ENCODE measurements at places on chromosomes 2 and 18. TPM values are rescaled to one million over a fixed set of nuclear protein-coding genes. Genes with fewer than 3 reads are reported as not detected.
A peak's percentile ranks its signal among the peaks of the same experiment; 100 is the strongest.

DOK6 gene
- not detected for total RNA-seq

CNTNAP5 gene
- total RNA-seq = not detected

DNA sequence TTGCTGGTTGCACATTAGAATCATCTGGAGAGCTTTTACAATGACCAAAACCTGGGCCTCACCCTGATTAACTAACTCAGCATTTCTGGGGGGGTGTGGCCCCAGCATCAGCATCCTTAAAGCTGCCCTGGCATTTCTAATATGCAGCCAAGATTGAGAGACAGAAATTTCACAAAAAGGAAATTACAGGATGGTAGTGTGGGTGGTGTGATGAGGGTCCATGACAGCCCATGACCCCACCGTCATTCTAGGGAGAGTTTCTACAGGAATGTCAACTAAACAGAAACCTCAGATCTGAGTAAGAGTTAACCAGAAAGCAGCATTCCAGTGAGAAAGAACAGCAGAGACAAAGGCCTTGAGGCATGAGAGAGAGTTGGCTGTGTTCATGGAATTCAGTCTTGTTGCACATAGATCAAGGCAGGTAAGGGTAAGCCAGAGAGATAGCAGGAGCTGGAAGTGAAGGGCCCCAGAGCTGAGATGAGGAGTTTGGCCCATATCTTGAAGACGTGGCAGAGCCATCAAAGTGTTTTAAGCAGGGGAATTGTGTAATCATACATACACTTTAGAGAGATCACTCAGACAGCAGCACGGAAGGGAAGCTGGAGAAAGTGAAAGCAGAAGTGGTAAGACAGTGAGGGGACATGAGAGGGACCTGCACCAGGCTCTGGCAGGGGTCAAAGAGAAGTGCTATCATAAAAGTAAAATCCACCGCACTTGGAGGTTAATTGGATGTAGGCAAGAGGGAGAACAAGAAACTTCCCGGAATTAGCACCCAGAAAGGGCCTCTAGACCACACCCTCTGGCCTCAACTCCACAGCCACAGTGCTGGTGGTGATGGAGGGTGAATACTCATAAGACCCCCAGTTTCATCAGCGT is 7.8 kb upstream of the TRABD2A start:
- no peaks in the 10 kb centered on the region for H3K36me3 ChIP-seq
- DNase-seq = peak; percentile 84
- peaks cover 53% of the 10 kb centered on the region for H3K4me1 ChIP-seq
- H3K27me3 ChIP-seq = no peaks in the 10 kb centered on the region
- peak overlapping the region; percentile 97 for H3K27ac ChIP-seq
- H3K4me3 ChIP-seq = peak overlapping the region; percentile 72

- no peak overlapping the region for H3K27ac ChIP-seq
- H3K36me3 ChIP-seq = no peaks in the 10 kb centered on the region
- no peak overlapping the region for H3K4me3 ChIP-seq
- H3K27me3 ChIP-seq = peaks cover 7% of the 10 kb centered on the region
Measured at GRCh38 chr2:223047260-223047761, 4.7 kb upstream of the KCNE4 start.

Measured in activated CD8-positive, alpha-beta memory T cell treated with anti-CD3 and anti-CD28 coated beads, Interleukin-2, amount 10 ng/mL, durations not matched to agents 7 days and 5 days (primary cell).